NCI-H2029 treated with DMSO at 0.1 percent for 48 hours (cell line): ENCODE measurements at places on chromosomes 4 and X.

GRCh38 chr4:79563219-79563618 lies 155.2 kb upstream of the GK2 start:
- DNase-seq = no peak

GRCh38 chr4:6123116-6123515 lies 77.2 kb downstream of the JAKMIP1 start:
- DNase-seq = no peak

GRCh38 chr4:48173056-48173991 lies 39.3 kb upstream of the TXK start:
- DNase-seq = no peak

- DNase-seq = no peak
These were observed 182.1 kb downstream of the CPE start for GRCh38 chr4:165560941-165561340.

DNA sequence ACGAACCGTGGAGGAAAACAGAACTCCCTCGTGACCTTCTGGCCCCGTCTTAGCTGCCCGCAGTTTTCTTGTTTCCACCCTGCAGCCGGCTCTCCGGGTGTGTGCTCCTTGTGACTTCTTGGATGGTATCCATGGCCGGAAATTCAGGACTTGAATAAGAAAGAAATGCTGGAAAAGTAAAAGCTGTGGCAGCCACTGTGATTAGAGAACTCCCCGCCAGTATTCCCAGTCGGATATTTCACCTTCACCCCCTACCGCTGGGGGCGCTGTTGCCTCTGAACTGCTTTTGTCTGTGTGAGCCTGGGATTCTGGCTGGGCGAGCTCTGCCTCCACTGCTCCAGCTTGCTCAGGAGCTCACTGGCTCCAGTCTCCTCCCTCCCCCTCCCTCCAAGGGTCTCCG lies 41.5 kb upstream of the CYP4V2 start:
- DNase-seq = no peak

DNA sequence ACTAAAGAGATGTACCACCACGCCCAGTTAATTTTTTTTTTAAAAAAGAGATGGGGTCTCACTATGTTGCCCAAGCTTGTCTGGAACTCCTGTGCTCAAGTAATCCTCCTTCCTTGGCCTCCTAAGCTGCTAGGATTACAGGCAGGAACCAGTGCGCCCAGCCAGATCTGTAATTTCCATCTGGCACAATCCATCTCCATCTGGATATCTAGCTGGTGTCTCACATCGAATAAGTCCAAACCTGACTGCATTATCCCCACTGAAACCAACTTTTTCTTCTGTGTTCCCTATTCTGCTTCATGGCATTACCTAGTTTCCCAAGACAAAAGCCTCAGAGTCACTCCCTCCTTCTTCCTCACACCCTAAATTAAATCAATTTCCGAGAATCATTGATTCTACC lies 125.8 kb upstream of the TEX13C start:
- DNase-seq = no peak

DNA sequence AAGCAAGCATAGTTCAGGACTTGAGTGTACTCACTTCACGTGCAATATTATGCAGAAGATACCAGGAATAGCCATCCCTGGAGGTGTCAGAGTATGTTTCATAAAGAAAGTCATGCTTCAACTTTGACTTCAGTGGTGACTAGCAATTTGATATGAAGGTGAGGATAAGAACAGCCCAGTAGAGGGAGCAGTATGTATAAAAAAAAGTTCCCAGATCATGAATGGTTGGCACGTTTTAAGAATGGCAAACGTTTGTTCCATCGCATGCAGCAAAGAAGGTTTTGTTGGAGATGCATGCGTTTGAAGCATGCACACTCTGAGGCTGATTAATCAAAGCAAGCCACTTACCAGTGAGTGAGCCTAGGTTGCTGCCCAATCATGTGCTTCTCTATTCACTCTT lies 33.5 kb upstream of the SLITRK4 start:
- no peak for DNase-seq

DNA sequence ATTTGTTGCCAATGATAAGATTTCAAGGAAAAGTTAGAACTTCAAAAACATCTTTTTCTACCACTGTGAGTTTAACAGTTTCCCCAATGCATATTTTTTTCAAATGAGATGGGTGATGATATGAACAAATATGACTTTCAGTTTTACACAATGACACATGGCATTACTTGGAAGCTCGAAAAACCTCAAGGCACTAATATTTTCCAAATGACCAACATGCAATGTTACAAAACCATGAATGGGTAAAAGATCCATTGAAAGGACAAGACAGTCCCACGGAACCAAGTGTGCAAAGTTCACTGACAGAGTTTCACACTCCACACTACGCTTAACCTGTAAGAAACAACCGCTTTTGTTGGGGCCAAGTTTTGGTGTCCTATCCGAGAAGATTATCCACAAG lies 84.5 kb downstream of the CD99L2 start:
- DNase-seq = no peak

- DNase-seq = no peak
These were observed 5.1 kb downstream of the APEX2 start for GRCh38 chrX:55005256-55005655.

DNA sequence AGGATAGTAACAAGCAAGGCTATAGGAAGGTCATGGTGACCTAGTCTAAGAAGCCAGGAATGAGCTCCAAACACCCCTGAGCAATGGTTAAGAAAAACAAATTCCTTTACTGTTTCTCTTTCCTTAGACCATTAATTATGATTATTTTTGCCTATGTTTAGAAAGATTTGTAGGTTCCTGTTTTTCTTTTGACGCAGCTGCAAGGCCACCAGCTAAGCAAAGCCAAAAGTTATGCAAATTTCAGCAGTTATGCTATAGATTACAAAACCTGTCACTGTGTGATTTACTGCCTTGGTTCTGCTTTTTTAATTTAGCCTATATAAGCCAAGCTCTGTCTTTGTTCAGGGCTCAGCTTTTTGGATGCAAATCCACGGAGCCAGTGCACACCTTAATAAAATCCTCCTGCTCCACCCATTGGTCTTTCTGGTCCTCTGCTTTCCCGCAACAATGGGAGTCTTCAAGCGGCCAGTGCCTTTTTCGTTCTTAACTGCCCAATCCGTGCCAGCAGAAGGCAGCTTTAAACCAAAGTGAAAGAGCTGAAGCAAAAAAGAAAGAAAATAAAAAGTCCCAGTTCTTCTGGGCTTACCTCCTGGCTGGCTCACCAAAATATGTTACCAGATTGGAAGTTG lies 1.4 kb upstream of the CEP135 start:
- DNase-seq = no peak

- DNase-seq = no peak
These were observed 253.4 kb downstream of the PDGFC start for GRCh38 chr4:156718226-156718625.

- DNase-seq = no peak
These were observed 26.3 kb downstream of the CNGA1 start for GRCh38 chr4:47990145-47990544.

- DNase-seq = no peak
These were observed 899.3 kb downstream of the STIM2 start for GRCh38 chr4:27759611-27760575.
